ENCODE measurements at places on chromosomes 7 and 10.

- no peak for DNase-seq
Observed at GRCh38 chr7:123494193-123494796, 40.1 kb downstream of the IQUB start.

DNA sequence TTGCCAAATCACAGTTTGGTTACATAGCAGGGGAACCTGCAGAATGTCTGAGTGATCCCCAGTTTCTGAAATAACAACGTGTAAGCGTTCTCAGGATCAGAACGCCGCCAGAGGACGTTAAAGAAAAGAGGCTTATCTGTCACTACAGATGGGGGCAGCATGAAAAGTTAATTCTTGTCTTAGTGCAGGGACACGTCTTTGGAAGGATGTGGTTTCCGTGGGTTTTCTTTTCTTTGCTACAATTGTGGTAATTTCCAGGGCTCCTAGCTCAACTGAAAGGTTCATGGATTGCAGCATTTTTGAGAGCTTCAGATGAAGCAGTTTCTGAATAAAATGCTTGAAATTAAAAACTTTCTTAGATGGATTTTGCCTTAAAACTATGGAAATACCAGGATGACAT, 106.6 kb downstream of the PRKCQ start:
- DNase-seq = no peak

- no peak for DNase-seq
Observed at GRCh38 chr7:129385116-129385515, 49.1 kb upstream of the STRIP2 start.

DNA sequence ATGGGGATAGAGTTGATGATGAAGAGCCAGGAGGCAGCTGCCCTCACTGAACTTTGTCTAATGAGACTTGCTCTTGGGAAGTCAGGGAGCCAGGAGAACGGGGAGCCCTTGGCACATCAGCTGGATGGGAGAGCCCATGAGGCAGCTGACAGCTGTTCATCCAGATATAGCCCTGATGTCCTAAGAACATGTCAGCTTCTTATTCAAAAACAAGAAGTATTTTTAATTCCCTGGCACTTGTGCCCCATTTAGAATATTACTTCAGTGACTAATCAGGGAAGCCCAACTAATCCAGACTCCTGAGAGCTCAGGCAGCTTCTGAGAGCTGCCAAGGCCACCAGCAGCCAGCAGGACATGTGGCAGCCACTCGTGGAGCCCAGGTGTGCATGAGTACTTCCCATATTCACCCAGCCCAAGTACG, 363.4 kb downstream of the GRID1 start:
- DNase-seq = no peak

DNA sequence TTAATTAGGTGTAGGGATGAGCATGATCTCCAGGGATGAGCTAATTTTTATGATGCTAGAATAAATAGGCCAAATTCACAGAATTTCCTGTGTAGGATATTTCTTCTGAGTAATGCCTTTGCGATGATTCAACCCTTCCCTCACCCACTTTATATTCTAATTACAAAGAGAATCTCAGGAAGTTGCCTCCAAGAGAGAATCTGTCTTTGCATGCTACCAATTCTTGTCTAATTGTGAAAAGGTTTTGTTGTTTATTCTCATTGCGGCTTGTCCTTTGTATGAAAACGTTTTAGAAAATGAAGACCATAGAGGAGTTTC, 6.3 kb downstream of the C7orf57 start:
- peak; percentile 30 for DNase-seq

DNA sequence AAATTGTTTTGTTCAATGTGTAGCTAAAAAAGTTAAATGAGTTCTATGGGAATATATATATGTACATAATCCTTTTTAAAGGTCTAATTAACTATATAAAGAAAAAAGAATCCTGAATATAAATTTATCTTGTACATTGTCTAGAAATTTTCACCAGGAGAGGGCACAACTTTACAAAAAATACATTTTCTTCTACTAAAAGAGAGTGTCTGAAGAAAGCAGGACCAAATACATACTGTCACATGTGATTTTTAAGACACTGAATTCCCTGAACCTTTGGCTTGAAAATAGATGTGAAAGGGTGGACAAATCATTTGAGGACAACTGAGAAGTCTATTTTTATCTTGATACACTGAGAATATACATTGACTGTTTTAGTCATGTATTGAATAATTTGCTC, 204.3 kb downstream of the DGKB start:
- DNase-seq = no peak

- no peak for DNase-seq
Observed at GRCh38 chr7:158596745-158597144, 9.1 kb upstream of the PTPRN2 start.

DNA sequence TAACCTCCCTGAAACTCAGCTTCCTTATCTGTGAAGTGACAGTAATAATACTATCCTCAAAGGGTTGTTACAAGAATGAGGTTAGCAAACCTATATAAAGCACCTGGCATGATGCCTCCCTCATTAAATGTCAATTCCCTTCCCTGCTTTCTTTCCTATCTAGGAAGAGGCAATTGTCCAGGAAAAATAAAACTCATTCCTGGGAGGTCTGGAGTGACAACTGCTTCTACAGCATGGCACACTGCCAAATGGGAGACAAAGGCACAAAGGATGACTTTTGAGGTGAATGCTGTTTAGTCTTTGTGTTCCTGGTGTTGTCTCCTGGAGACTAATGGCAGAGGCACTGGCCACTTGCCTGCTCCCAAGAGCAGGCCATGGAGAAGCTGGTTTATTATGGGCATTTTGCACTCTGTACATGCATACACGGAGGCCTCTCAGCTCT, 32.2 kb upstream of the PDE1C start:
- DNase-seq = no peak

GRCh38 chr10:34567659-34568253, 247.3 kb downstream of the PARD3 start:
- DNase-seq = no peak

- DNase-seq = no peak
Observed at GRCh38 chr7:108684629-108685028, 115.0 kb downstream of the DNAJB9 start.

- no peak for DNase-seq
Observed at GRCh38 chr7:42039921-42040320, 197.1 kb downstream of the GLI3 start.

- DNase-seq = no peak
Observed at GRCh38 chr7:11437994-11438393, 394.0 kb downstream of the THSD7A start.

DNA sequence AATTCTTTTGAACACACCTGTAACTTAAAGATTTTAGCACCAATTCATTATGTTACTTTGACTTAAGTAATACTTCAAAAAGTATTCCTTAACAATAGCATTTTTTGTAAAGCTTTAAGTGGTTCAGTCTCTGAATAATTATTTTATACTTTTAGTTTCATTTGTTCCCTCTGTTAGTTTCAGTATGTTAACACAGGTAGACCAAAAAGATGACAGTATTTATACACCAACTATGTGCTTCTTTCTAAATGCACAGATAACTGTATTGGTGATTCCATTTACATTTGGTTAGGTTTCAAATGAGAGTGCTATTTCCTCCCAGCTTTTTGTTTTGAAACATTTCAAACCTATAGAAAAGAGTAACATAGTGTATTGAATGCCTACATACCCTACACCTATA, 14.0 kb downstream of the RALA start:
- DNase-seq = no peak

GRCh38 chr10:29452546-29452945, 163.7 kb downstream of the LYZL1 start:
- DNase-seq = no peak

GRCh38 chr10:29163746-29164145, 125.1 kb upstream of the LYZL1 start:
- peak; percentile 29 for DNase-seq

- no peak for DNase-seq
Observed at GRCh38 chr10:119439922-119440321, 102.6 kb downstream of the RGS10 start.

GRCh38 chr7:127251465-127252376, 1.0 kb downstream of the GRM8 start:
- DNase-seq = no peak

DNA sequence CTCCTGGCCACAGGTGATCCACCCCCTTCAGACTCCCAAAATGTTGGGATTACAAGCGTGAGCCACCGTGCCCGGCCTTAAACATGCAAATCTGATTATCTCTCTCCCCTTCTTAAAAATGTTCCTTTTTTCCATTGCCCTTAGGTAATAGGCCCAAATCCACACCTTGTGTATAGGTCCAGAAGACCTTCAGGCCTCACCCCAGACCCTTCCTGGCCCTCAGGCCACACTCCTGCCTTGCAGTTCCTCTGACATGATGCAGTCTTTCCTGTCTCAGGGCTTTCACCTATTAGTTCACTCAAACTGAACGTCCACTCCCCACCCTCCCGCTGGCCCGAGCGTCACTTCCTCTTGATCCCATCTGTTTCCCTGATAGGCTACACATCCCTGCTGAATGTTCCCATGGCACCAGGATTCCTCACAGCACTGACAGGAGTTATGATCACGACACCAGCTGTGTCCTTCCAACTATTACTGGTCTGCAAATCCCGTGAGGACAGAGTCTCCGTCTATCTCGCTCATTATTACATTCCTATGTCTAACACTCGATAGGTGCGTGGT, 46.4 kb downstream of the DENND2A start:
- DNase-seq = no peak

All from GM04503 (cell line).